ENCODE measurements at places on chromosomes 11 and 22.

DNA sequence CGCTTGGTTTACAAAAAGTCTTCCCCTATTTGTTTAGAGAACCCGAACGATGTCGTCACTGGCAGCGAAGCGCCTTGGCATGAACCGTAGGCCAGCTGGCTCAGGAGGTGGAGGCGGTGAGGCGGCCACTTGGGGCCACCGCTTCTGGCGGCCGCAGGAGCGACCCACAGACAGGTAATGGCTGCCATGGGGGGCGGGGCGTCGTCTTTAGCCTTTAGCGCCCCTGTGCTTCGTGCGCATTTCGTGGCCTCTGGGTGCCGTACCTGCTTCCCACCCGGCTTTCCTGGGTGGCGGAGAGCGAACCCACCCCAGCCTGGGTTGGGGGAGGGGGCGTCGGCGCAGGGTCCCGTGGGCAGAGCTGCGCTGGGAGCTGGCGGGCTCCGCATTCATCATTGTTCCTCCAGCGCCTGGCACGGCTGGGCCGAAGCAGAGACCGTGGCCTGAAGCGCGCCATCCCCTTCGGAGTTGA, 469 bp upstream of the OSBP2 start:
- DNase-seq, result no peak

- no peak for DNase-seq
Measured at GRCh38 chr22:40203572-40203971, 25.8 kb downstream of the TNRC6B start.

DNA sequence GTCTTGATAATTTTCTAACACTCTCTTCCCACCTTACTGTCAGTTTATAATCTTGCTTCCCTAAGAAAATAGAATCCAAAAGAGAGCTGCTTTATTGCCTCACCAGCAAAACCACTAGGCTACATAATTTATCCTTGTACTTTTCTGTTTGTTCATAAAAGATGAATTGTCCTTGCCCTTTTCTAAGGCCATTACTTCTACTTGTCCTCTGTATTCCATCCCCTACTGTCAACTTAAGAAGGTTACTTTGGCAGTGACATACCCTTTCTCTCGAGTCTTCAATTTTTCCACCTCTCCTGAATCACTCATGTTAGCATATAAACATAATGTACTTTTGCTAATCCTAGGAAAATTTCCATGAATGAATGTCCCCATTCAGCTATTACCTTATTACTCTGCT, 18.0 kb downstream of the BIRC2 start:
- no peak for DNase-seq

DNA sequence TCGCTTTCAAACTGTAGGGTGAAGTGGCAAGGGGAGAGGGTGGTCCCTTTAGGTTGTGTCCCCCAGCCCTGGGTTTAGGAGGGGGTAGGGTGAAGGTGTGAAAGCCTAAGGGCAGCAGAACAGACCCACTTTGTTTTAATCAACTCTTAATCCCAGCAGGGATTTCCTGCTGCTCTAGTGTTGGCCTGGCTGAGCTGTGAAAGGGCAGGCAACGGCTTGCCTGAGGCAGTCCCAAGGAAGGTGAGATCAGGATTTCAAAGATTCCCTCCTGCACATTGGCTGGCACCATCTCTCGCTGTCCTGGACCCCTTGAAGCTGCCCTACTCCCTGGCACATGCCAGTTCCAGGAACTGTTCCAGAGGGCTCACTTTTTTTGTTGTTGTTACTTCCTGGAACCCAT, 221.3 kb downstream of the INSC start:
- DNase-seq, result no peak

GRCh38 chr11:123603666-123604065, 50.8 kb downstream of the SCN3B start:
- DNase-seq, result no peak

DNA sequence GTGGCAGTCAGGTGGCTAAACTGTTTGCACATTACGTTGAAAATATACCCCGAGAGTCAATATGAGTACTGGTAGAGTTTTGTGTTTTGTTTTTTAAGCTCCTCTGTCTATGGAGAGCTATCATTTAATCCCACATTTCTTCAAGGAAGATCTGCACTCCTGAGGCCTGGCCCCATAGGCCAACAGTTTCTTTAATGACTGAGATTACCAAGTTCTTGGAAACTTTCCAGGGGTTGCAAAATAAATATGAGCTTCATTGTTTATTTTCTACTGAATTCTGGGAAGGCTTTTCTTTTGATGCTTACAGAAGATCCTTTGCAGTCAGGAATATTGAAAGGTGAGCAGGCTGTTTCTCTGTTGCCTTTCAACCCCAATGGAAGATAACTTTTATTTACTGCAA, 452.0 kb downstream of the JRKL start:
- DNase-seq, result no peak

DNA sequence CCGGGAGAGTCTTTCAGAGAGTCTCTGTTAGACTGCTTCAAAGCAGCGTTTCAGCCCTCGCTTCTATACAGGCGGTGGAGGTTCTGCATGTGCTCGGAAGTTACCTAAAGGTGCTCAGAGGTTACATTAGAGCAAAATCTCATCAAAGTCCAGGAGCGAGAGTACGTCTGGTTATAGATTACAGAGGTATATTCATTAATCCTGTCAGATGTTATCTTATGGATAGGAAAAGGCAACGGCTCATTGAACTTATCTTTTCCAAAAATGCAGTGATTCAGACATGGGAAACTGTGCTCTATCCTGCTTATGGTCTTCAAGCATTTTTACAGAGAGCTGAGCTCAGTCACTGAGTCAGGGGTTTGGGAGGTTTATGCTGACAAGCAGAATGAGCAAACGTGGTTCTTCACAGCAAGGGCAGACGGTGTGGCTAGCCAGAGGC, 9.1 kb upstream of the ZBED5 start:
- DNase-seq, result no peak

DNA sequence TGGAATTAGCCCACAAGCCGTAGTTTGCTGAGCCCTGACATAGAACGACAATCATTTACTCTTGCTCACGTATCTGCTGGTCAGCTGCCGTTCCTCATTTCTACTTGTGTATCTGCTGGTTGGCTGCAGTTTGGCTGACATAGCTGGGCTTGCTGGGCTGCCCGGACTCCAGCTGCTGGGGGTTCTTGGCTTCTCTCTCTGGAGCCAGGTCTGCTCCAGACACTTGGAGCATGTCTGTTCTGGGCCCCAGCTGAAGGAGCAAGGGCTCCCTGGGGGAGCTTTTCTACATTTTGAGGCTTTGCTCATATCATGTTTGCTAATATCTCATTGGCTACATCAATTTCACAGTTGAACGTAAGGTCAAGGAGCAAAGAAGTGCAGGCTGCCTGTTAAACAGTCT, 47.3 kb downstream of the PRDM11 start:
- DNase-seq, result no peak

DNA sequence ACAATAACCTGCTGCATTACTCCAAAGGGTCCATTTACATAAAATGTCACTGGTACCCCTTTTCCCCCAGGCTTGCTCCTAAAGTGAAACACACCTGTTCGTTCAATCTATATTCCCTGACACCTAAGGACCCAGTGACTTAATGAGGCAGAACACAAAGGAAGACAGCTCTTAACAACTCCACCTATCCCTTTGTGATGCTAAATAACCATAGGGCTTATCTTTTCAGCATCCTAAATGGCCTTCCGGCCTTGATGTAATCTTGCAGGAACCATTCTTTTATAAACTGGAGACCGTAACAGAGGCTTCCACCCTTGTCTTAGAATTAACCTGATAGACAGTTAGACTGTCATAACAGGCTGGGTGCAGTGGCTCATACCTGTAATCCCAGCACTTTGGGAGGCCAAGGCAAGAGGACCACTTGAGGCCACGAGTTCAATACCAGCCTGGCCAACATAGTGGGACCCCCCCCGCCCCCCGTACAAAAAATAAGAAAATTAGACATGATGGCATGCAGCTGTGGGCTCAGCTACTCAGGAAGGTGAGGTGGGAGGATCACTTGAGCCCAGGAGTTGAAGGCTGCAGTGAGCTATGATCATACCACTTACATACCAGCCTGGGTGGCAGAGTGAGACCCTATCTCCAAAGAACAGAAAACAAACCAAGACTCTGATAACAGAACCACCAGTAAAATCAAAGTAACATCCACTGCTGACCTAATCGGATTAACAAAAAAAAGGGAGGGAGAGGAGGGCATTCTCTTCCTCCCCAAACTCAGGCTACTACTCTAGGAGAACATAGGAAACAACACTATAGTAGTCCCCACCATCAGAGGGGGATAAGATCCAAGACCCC, 5.1 kb downstream of the CHEK2 start:
- no peak for DNase-seq

DNA sequence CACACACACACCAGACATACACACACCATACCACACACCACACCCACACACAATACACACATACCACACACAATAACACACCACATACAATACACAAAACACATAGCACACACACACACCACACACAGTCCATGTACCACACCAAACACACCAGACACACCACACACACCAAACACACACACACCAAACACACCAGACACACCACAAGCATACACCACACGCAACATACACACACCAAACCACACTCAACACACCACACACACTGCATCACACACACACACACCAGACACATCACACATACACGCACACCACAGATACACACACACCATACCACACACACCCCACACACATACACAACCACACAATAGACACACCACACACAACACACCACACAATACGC, 54.8 kb downstream of the IGSF9B start:
- DNase-seq, result no peak

DNA sequence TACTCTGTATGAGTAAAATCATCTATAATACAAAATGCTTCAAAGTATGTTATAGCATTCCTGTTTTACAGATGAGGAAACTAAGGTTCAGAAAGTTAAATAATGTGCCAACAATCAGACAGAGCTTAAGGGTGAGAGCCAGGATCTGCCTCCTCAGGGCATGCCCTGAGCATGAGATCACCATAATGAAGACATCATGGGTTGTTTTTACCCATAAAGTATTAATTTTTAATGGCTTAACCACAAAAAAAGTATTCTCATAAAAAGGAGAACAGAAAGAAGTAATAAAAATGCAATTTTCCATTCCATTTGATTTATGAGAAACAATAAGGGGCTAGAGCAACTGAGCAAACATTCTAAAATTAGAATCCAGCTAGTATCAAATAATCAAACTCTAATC, 534.3 kb upstream of the ARHGAP42 start:
- no peak for DNase-seq

DNA sequence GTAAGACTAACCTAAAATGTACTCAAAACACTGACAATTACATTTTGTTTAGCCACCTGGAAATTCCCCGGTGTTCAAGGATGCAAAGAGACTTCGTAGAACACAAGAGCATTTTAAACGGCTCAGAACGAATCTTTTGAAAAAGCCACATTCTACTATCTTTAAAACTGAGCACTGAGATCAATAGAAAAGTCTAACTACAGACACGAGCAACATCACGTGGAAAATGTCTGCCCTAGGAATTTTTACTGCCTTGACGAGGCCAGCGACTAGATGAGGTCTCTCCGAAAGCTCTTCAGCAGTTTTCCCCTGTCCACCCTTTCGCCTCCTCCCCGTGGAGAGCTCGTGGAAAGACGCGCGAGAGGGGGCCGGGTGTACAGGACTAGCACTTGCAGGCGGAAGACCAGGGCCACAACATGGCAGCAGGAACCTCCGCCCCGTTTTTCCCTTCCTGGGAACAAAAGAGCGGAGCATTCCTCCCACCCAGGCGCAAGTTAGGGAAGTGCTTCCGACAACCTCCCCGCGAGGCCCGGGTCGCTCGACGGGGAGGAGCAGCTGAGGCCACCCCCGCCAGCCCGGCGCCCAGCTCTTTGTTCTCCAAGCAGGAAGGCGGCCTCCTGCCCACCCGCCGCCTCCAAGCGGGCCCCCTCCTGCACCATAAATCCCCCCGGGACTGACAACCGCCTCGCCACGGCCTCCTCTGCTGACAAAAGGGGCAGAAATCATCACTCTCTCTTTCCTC, 1.1 kb downstream of the EIF4G2 start:
- DNase-seq, result no peak

DNA sequence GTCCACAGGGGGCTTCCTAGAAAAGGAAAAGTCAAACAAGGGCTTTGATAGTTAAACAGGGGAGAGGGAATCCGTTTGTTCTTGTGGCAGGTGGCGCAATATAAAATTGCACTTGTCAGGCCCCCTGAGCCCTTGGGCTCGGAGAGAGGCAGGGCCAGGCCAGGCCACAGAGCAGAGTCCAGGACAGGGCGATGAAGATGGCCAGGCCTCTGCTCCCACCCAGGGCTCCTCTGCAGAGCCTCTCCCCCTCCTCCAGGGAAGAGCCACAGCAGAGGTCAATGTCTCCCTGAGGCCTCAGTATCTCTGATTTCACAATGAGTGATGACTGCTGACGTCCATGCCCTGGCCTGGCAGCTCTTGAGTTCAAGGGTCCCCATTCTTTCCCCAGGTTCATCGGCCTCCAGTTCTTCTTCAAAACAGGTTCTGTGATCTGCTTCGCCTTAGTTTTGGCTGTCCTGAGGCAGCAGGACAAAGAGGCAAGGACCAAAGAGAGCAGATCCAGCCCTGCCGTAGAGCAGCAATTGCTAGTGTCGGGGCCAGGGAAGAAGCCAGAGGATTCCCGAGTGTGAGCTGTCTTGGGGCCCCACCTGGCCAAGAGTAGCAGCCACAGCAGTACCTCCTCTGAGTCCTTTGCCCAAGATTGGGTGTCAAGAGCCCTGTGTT, 36.4 kb upstream of the TPBGL start:
- DNase-seq, result no peak

GRCh38 chr11:72598906-72599305, 75.3 kb downstream of the PDE2A start:
- no peak for DNase-seq

DNA sequence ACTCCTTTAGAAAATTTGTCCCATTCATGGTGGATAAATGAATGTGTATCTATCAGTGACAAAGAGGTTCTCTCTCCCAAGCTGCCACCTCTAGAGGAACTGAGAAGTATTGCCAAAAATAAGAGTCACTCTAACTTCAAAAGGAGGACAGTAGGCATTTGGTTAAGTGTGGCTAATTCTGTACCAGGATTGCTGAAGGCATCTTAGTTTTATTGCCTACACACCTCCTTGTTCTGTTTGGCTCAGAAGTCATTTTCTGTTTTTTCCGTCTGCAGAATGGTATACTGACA, 189.0 kb upstream of the MPPED2 start:
- no peak for DNase-seq

DNA sequence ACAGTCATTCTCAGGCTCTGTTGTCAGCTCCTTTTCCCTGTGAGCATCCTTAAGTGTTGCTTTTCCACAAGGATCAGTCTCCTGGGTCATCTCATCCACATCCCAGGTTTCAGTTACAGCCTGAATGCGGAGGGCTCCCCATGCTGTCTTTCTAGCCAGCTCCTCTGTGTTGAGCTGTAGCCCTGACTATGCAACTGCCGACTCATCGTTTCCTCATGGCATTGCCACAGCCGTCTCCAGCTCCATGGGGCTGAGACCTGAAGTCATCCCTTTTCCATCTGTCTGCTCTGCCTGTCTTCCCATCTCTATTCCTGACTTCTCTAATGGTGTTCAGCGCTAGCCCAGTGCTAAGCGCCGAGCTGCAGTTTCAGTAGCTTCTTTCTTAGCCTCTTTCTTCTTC, 11.8 kb downstream of the SAMM50 start:
- DNase-seq, result no peak

All from BJ (cell line).